ENCODE measurements at places on chromosomes 7 and 10.

DNA sequence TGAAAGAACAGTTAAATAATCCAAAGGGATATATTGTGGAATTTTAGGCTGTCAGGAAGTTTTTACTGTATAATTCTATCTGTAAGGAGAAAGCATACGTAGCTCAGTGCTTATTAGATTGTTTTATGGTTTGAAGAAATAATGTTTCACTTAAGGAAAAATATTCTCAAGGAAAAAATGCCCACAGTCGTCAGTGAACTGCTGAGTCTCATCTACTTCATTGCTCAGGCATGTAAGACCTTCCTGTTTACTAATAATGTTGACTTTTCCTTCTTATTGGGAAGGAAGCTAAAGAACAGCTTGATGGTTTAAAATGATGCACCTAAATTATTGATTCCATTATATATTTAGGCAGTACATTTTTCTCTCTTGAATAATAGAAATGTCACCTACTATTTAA is 304.2 kb downstream of the SDK1 start:
- no peak for DNase-seq

DNA sequence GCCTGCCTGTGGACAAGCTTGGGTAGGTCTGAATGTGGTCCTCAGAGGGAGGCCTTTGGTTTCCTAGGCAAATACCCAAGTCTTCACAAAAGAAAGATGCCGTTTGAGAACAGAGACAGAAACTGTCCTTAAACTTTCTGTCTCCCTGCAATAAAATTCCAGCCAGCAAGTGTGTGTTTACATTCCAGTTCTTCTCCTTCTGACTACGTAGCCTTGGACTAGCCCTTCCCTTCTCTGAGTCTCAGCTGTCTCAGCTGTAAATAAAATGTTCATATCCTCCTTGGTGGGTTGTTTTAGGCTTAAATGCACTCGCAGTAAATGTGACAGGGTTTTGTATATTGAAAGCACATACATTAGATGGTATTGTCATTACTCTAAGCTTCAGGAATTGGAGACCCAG is 561.2 kb upstream of the MKI67 start:
- no peak for DNase-seq

DNA sequence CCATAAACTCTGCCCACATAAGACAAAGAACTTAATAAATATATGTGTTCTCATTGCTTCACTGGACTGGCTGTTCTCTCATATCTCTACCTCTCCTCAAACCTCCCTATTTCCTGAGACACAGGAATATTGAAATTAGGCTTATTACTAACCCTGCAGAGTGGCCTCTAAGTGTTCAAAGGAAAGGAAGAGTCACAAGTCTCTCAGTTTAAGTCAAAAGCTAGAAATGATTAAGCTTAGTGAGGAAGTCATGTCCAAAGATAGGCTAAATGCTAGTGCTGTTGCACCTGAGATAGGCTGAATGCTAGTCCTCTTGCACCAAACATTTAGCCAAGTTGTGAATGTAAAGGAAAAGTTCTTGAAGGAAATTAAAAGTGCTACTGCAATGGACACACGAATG is 41.1 kb downstream of the GNAI1 start:
- no peak for DNase-seq

DNA sequence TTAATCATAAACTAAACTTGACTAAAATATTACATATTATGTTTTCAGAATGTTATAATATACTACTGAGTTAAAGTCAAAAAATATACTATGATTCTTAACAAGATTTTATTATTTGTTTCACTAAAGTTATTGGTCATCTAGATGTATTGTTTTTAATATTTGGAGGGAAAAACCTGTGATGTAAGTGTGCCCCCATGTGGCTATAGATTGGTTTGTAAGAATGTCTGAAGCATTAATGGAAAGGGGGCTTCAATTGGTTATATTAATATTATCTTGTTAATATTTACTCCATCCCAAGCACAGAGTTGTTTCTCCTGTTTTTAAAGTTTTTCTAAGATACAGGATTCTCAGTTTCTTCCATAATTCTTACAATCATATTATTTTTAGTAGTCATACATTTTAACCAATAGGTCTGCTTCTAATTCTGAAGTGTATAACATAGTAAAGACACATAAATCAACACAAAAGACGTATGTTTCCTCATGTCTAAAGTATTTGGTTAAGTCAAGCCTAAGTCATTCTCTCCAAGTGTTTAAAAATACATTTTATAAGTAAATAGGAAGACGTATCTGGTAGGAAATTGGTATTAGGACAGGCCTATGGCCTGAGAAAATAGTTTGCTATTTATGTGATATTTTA is 58.0 kb downstream of the GNAT3 start:
- peak; percentile 16 for DNase-seq

DNA sequence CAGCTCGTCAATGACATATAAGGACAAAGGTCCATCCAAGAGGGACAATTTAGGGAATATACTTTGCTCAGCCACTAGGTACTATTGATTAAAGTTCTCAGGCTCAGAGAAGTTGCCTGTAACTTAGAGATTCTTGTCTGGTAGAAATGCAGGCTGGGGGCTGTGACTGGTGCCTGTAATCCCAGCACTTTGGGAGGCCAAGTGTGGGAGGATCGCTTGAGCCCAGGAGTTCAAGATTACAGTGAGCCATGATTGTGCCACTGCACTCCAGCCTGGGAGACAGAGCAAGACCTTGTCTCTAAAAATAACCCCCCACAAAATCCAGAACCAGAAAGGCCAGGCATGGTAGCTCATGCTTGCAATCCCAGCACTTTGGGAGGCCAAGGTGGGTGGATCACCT is 36.2 kb upstream of the ACTR3B start:
- DNase-seq = no peak

DNA sequence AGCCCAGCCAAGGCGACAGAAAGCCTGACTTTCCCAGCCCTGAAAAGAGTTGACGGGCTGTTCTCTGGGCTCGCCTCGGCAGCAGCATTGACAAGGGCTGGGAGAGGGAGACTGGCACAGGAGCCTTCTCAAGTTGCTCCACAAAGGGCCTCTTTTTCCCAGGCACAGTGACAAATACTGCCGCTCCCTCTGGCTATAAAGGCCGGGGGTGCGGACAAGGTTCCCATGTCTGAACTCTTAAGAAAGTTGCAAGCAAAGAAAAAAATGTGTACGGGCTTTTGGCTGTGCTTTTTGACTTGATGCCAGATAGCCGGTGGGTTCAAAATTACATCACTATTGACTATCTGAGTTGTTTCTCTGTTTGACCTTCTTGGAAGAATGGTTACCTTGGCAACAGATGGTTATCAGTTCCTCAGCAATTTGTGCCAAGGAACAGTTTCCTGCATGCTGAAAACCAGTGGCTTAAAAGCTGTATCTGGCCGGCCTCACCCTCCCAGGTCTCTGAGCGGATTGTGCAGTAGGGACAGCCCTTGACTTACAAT is 115.9 kb upstream of the EEPD1 start:
- peak; percentile 70 for DNase-seq

- no peak for DNase-seq
Observed at GRCh38 chr7:66713687-66714086, 26.8 kb upstream of the RABGEF1 start.

DNA sequence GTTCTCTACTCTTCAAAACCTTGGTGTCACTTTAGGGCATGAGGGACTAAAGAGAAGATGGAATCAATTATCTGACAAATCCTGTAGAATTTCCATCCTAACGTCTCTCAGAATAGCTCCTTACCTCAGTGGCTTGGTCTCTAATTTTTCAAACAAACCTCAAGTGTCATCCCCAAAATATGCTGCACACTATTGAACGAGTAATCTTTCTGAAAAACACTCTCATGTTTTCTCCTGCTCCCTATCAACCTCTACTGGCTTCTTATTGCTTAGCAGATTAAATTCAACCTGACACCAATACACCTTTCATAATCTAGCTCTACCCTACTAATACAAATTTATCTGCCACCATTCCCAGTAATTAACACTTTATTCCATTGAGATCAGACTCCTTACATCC is 8.5 kb downstream of the CNOT4 start:
- DNase-seq = peak; percentile 46

- no peak for DNase-seq
Observed at GRCh38 chr7:24602860-24603456, 29.7 kb downstream of the PALS2 start.

GRCh38 chr7:91824201-91824600 is 56.3 kb downstream of the MTERF1 start:
- DNase-seq = no peak

GRCh38 chr10:88389456-88389855 is 193.7 kb downstream of the RNLS start:
- peak; percentile 62 for DNase-seq

DNA sequence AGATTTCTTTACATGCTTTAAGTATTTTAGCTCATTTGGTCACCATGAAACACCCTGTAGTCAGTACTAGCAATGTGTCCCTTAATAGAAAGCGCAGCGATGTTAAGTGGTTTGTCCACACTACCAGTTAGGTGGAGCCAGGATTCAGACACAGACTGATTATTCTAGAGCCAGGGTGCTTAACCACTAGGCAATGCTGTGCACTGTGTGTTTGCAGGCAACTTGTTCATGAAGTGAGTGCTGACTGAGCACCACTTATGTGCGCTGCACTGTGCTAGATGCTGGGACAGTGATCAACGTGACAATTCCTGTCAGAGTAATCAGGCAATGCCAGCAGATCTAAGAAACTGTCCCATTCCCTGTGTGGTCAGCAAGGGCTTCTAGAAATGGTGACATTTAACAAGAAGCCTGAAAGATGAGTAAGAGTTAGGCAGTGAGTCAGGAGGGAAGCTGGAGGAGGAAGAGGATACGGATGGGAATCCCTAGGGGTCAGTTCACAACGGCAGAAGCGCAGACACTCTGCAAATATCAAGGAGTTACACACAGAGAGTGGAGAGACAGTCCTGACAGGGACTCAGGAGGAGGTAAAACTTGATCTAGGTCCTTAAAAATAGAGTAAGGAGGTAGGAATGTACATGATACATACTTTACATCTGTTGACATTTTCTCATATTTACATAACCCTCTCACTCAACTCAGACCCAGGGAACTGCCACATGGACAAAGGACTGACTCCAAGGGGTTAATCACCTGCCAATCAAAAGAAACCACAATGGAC is 69.7 kb upstream of the EGR2 start:
- peak; percentile 63 for DNase-seq

DNA sequence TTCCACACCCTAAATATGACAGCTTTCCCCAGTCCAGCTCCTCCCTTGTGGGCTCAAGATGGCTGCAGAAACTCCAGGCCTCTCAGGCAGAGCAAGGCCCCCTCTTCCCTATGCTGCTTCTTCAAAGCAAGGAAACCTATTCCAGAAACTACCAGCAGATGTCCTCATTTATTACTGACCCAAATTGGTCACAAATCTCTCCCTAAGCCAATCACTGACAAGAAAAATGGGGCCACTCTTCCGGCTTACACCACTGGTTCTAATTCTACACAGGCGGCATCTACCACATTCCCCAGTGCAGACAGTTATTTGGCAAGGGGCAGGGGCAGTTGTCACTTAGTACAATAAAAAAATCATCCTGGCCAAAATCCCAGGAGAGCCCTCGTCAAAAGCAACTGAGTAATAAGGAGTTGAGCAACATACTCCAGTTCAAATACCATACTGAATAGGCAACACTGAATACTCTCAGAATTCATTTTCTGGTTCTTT is 150.4 kb downstream of the SFMBT2 start:
- peak; percentile 98 for DNase-seq

- DNase-seq = no peak
Observed at GRCh38 chr7:36395171-36395894, 5.7 kb downstream of the ANLN start.

DNA sequence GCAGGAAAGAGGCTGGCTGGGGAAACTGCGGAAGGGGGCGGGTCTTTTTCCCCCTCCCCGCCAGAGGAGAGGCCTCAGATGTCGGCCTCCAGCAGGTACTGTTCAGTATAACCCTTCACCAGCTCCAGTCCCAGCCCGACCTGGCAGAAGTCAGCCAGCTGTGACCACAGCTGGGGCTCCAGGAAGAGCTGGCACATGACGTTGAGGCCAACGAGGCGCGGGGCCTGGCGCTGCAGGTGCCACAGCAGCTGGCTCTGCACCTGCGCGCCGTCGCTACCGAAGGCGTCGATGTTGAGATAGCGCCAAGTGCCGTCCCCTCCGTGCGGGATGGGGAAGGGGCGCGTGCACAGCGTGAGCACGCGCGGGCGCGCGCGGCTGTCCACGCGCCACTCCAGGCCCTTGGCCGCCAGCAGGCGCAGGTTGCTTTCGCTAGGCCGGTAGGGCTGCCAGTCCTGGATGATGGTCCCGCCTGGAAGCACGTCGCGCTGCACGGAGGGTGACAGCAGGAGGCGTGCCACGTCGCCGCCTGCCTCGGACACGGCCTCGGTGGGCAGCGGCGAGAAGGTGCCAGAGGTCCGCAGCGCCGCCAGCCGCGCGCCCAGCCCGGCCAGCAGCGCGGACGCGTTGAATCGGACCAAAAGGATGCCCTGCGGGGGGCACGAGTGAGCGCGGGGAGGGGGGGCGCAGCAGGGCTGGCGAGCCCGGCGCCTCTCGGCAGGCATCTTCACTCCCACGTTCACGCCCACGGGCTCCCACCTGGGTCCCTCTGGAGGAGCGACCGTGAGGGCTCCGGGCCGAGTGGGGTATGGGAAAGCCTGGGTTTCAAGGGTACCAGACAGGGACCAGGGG is 6.9 kb upstream of the VGF start:
- no peak for DNase-seq

- no peak for DNase-seq
Observed at GRCh38 chr7:120955577-120956149, 5.1 kb downstream of the ING3 start.

DNA sequence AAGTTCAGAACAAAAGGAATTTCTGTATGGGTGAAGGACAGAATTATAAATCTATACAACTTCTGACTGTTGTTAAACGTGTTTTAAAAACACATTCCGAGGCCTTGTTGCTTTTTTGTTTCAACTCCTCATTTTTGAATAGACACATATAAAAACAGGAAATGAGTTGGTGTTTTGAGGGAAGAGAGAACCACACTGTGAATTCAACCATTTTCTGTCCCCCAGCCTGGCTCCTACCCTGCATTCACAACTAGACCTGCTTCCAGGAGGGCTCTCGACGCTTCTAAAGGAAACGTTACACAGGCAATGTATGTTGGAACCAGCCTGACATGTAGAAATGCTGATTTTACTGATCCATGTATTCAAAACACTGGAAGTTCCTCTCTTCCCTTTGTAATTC is 76.5 kb downstream of the OR13A1 start:
- no peak for DNase-seq

- no peak for DNase-seq
Observed at GRCh38 chr10:124738441-124738840, 5.7 kb downstream of the FAM53B start.

GRCh38 chr10:105834261-105835059 is 1193.4 kb downstream of the SORCS3 start:
- DNase-seq = peak; percentile 4

DNA sequence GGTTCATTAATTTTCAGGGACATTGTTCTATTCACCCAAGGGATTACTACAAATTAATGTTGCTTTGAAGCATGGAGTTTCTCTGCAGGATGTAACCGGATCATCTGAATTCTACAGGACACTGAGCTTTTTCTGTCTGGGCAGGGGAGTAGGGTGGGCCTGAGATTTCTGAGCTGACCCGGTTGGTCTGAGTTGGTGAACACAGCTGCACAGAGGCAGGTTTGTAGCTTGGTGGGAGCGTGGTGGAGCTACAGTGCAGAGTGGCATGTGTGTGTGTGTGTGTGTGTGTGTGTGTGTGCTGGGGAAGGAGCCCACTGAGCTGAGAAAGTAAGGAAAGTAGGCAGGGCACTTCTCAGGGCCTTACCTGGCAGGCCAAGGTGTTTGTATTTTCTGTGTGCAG is 62.6 kb downstream of the SH2D4B start:
- no peak for DNase-seq
